ENCODE measurements at places on chromosomes 11 and 22.
A peak's percentile ranks its signal among the peaks of the same experiment; 100 is the strongest.

DNA sequence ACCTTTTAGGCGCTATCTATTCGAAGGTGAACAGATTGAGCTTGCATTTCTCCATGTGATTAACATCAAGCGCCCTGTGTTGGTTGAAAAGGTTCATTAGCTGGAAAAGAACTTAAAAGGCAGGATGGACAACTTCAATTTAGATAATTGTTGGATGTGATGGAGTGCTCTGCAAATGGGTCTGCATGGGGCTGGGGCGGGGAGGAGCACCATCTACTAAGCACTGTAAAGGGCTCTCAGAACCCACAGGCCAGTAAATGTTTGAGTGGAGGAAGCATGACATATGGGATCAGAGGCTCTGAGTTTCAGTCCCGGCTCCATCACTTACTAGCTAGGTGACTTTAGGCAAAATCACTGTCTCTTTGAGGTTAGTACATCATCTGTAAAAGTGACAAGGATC, 28.2 kb downstream of the ARL14EP start:
- no peak for DNase-seq

DNA sequence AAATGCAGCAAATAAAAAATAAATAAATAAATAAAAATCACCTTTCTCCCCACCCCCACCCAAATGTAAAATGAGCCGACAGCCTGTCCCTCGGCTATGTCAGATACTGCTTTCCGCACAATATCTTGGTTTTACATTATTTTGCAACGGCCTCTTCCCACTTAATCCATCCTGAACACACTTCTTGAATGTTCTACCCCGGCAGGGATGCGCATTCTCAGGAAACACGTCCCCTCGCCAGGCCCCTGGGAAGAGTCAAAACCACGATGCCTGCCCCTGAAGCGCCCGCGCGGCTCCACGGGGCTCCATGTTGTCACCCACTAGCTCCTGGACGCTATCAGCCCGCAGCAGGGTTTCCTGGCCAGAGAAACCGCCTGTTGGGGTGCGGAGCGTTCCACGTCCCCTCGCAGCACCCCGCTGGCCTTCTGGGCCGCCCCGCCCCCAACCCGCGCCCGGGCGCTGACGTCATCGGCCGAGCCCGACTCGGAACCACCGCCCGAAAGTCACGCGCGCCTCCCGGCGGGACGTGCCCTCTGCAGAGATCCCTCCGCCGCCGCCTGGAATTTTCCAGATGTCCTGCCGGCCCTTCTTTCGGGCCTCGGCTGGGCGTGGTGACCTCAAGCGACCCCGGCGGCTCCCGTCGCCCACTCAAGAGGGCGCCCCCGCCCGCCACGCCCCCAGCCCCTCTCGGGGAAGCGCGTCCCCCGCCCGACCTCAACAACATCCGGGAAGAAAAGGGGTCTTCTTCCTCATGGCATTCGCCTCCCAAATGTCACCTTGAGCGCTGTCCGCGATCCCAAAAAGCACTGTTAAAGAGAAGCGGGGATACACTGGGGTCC, 585 bp upstream of the NEAT1 start:
- peak; percentile 94 for DNase-seq

- no peak for DNase-seq
These were observed 16.1 kb upstream of the APOA1 start for GRCh38 chr11:116853461-116854073.

DNA sequence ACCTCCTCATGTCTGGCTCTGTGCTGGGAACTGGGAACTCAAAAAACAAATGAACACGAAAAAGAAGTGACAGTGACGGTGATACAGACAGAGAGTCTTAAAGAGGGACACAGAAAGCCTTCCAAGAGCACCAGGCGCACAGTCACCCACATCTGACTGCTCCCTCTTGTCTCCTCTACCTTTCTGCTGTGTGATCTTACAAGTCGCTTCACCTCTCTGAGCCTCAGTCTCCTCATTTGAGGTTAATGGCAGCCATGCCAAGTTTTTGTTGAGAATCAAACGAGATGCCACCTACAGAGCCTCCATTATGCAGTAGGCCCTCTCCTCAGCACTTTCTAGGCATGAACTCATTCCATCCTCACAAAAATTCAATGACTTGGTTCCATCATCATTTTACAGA, 3.7 kb downstream of the LRRC32 start:
- no peak for DNase-seq

DNA sequence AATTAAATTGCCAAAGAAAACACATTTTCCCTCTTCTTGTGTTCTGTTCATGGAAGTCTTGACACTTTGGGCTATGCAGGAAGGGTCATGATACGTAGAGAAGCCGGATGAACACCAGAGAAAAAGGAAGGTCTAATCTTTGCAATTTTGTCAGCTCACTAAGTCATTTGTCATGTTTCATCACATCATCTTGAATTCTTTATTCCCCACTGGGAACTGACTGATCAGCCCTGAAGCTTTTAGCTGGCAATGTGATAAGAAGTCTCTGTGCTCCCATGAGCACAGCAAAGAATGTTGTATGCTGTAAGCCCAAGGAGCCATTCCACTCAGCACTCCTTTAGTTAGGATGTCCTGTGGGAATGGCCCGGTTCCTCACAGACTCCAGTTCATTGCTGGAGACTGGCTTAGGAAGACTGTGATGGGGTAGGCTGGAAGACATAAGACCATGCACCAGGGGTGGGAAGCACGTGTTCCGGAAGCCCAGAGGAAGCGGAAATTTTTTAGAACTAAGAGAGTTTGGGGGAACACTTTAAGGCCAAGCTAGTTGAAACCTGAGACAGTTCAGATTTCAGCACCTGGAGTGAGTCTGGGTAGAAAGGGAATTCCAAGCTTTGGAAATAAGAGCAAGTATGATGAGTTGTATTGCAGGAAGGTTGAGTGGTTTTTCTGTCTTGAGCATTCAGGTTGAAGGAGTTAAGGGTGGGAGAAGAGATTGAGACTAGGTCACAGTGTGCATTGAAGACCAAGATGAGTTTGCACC, 306.7 kb upstream of the MTNR1B start:
- DNase-seq, result no peak

GRCh38 chr11:104529213-104529612, 365.3 kb upstream of the PDGFD start:
- DNase-seq, result peak; percentile 17

- no peak for DNase-seq
These were observed 16.1 kb upstream of the PCF11 start for GRCh38 chr11:83140691-83141455.

DNA sequence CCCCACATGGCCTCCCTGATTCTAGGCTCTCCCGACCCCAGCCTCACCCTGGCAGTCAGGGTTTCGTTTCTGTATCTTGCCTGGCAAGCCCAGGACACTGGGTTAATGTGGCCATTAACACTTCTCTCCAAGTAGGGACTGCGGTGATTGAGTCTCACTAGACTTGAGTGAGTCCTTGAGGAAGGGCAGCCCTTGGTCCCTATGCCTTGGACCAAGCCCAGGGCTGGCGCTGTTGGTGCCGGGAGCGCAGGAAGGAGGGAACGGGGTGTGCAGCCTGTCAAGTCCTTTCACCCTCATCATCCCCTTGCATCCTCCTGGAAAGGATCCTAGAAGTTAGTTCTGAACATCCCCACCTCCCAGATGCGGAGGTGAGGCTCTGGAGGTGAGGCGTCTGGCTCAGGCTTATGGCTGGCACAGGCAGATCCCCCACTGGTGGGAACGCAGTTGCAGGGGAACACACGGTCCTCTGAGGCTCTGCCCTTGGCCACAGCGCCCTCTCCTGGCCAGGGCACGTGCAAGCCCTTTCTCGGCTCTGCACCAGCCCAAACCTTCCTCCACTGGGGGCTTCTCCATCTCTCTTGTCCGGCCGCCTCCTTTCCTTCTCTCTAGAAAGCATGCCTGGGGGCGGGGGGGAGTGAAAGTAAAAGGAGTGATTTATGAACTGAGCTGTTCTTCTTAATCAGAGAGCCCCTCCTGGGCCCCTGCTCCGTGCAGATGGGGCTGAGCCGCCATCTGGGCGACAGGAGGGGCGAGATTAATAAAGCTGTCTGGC, 56.7 kb downstream of the TP53I11 start:
- peak; percentile 80 for DNase-seq

GRCh38 chr22:19383292-19383691, 48.2 kb downstream of the HIRA start:
- DNase-seq, result no peak

- no peak for DNase-seq
These were observed 137.0 kb upstream of the ANO3 start for GRCh38 chr11:26194881-26195280.

- DNase-seq, result peak; percentile 43
These were observed 444 bp downstream of the CAVIN3 start for GRCh38 chr11:6319704-6320410.

DNA sequence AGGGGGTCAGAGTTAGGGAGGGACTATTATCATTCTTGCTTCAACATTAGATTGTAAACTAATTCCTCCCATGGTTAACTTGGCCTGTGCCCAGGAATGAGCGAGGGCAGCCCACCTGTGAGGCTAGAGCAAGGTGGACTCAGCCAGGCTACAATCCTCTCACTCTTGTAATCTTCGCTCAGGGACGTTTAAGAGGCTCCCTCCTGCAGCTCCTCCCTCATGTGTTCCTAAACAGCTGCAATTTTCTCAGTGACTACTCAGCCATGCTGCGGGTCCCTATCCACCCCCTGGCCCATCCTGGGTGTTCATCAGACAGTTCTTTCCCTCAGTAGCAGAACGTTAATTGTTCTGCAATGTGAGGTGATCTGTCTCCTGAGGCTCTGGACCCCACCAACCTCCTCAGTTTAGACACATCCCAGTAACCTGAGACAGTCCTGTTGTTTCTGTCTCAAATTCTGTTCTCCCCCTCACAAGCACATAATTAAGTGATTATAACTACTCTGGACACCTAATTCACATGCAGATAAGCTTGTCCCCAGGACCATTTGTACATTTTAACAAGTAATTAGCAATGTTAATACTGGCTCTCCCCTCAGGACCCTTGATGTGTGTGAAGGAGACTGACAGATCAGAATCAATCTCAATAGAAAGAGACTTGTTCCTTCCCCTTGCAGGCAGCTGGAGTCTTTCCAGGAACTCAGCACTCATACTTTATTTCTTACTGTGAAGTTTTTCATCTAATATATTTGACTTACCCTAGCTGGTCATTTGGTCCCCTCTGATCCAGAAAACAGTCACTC, 337.2 kb upstream of the B3GAT1 start:
- DNase-seq, result no peak

- no peak for DNase-seq
These were observed 9.0 kb upstream of the CDC42EP2 start for GRCh38 chr11:65305501-65306268.

All from dermis microvascular lymphatic vessel endothelial cell (primary cell).